ENCODE measurements at places on chromosomes 2 and 18.

DNA sequence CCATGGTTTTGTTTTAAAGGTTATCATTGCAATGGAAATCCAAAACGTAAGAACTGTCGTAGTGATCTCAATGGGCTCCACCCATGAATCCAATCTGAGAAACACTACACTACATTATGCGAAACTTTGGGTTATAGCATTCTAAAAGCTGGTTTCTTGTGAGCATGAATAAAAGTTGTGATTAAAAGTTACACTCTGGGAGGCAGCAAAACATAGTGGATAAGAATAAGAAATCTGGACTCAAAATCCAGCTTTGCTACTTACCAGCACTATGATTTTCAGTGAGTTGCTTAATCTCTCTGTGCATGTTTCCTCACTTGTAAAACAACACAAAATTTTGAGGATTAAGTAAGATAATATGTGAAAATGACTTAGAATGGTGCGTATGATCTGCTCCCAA is 25.7 kb upstream of the THOC1 start:
- no peak for DNase-seq

GRCh38 chr18:12857215-12857905 is 26.7 kb downstream of the PTPN2 start:
- no peak for DNase-seq

- no peak for DNase-seq
Measured at GRCh38 chr2:2810504-2810903, 479.4 kb upstream of the MYT1L start.

DNA sequence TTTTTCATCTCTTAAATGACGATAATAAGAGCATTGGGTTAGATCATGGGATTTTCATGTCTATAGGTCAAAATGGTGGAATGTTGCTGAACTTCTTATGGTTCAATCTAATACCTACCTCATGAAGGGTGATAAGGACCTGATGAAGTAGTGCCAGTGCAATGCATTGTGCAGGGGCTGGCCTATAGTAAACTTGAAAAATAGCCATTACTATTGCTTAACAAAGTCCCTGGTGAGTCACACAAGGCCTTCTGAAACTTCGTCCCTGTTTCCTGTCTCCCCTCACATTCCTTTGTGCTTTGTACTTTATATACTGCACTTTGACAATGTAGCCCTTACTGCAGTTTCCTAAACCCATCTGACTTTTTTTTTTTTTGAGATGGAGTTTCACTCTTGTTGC is 515.9 kb downstream of the SLC4A3 start:
- DNase-seq = no peak

GRCh38 chr2:16881122-16881521 is 215.5 kb upstream of the CYRIA start:
- DNase-seq = no peak
